ENCODE measurements at places on chromosomes 4 and X. TPM values are rescaled to one million over a fixed set of nuclear protein-coding genes. Genes with fewer than 3 reads are reported as not detected.

Gene MUC7
- not detected for total RNA-seq

Gene CT47A1
- not detected for total RNA-seq

Gene PGAM4
- total RNA-seq: not detected

Gene KCND1
- total RNA-seq: 1.4 TPM

Gene TCEAL7
- 43.2 TPM for total RNA-seq

Gene IL2
- not detected for total RNA-seq

Gene CCDC160
- total RNA-seq: not detected

Gene APOO
- 17.3 TPM for total RNA-seq

Gene NDNF
- not detected for total RNA-seq

Gene SPANXN4
- not detected for total RNA-seq

Gene KDR
- 0.86 TPM for total RNA-seq

Gene P2RY4
- not detected for total RNA-seq

Gene MAGEA9B
- not detected for total RNA-seq

Gene TASL
- not detected for total RNA-seq

Gene KLHL13
- total RNA-seq: 6.0 TPM

Gene TXK
- 0.86 TPM for total RNA-seq

Gene FAM47A
- total RNA-seq: not detected

Gene COX7B
- total RNA-seq: 387 TPM

Gene MAGEB10
- total RNA-seq: not detected

Gene PHEX
- not detected for total RNA-seq

Gene SULT1E1
- total RNA-seq: 3.7 TPM

Gene UNC5C
- 0.58 TPM for total RNA-seq

Gene APOOL
- 10.4 TPM for total RNA-seq

Gene CENPI
- total RNA-seq: 28.8 TPM

Gene AMTN
- not detected for total RNA-seq

Gene MAGEA10
- total RNA-seq: not detected

Gene CACNA1F
- total RNA-seq: not detected

Gene PCDH18
- total RNA-seq: 65.7 TPM

Gene IQCM
- not detected for total RNA-seq

Gene VCX3B
- not detected for total RNA-seq

Gene GRXCR1
- total RNA-seq: not detected

Gene DAPP1
- not detected for total RNA-seq

Gene CENPVL2
- not detected for total RNA-seq

Gene CXCR3
- total RNA-seq: not detected

Gene TCEANC
- 1.7 TPM for total RNA-seq

Gene AREG
- 0.71 TPM for total RNA-seq

Gene MANBA
- 11.5 TPM for total RNA-seq
